ENCODE measurements at places on chromosomes 12 and 14. TPM values are rescaled to one million over a fixed set of nuclear protein-coding genes. Genes with fewer than 3 reads are reported as not detected.

Gene STAC3
- total RNA-seq = 1.3 TPM

Gene MFAP5
- total RNA-seq = 20.6 TPM

DNA sequence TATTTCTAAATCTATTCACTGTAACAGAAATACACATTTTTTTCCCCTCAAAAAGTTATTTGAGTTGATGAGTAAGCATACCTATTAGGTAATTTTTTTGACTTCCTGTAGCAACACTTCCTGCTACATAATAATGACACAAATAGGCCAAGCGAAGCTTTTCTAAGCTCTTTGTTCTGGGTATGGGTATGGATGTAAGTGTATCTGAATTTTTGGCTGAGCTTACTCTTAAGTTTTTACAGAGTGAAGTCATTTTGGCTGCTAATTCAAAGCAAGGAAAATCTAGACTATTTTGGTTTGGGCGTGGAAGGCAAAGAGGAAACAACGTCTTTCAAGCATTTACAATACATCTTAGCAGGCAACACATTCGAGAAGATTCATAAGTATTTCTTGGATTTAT, 1206.0 kb upstream of the FLRT2 start:
- DNase-seq = no peak

DNA sequence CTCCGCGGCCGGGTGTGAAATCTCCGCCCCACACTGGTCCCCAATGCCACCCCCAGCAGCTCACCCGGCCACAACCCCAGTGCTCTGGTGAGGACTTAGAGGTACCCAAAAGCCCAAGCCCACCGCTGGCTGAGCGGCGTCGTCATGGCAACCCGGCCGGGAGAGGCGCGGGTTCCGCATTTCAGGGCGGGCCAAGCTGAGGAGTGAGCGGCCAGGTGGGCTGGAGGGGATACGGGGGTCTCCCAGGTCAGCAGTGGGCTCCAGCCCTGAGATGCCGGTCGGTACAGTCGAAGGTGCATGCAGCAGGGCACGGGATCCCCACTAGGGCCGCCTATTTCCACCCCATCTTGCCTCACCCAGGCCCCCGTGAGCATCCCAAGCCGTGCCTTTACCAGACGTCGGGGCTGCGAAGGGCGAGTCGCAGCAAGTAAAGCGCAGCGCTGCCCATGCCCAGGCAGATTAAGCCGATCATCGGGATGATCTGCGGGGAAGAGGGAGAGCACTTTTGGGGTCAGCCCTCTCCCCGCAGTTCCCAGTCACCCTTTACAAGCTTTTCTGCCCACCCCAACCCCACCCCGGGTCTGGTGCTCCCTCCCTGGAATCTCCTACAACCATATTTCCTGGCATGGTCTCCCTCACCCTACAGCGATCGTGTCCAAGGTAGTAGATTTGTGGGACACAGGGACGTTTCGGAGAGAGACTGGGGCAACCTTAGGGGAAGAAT, 6.9 kb downstream of the SHMT2 start:
- peak; percentile 74 for DNase-seq

DNA sequence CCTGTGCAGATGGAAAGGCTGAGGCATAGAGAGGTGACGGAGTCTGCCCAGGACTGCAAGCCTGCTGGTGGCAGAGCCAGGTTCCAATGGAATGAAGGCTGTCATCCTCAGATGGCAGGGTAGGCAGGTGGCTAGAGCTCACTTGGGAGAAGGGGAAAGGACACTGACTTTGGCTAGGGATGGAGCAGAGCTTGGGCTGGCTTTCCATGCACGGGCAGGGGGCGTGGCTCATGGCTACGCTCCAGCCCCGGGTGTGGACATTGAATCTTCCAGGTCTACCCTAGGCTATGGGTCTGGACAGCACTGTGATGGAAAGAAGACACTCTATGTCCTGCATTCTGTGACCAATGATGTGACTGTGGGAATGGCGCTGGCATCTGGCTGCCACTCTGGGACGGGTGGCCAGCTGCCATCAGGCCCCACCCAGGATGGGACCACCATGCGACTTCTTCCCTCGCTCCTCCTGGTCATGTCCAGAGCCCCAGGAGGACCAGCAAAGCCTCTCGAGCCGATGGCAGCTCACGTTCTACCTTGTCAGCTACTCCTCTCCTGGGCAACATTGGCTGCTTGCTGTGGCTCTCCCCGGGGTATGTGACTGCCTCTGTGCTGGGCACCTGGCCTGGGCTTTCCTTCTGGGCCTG, 398.7 kb downstream of the TMEM121 start:
- DNase-seq = peak; percentile 16

GRCh38 chr14:79971330-79971729, 240.0 kb downstream of the DIO2 start:
- DNase-seq = no peak

DNA sequence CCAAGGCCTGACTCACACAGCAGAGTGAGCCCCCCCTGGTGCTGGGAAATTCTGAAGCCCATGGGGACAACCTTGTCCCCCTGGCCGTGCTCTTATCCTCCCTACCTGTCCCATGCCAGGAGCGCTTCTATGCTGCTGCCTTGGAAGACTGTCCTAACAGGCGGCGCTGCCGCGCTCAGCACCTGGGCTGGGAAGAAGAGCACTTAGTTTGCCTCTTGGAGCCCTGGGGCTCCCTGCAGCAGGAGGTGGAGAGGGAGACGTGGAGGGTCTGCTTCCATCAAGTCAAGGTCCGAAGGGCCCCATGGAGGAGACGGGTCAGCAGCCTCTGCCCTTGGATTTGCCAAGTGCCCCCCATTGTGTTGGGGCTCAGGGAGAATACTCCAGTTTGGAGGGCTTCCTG, 300.5 kb downstream of the CACNA1C start:
- no peak for DNase-seq

DNA sequence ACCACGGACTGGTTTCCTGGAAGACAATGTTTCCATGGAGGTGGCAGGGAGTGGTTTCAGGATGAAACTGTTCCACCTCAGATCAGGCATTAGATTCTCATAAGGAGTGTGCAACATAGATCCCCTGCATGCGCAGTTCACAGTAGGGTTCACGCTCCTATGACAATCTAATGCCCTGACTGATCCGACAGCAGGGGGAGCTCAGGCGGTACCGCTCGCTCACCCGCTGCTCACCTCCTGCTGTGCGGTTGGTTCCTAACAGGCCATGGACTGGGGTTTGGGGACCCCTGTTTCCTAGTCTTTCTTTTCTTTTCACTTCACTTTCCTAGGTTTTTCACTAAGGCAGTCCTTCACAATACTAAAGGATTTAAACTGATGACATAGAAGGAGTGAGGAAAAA, 39.6 kb downstream of the GUCY2C start:
- no peak for DNase-seq

- DNase-seq = no peak
Measured at GRCh38 chr12:106110626-106111300, 28.0 kb downstream of the NUAK1 start.

GRCh38 chr14:59595071-59595470, 18.5 kb upstream of the CCDC175 start:
- DNase-seq = no peak

DNA sequence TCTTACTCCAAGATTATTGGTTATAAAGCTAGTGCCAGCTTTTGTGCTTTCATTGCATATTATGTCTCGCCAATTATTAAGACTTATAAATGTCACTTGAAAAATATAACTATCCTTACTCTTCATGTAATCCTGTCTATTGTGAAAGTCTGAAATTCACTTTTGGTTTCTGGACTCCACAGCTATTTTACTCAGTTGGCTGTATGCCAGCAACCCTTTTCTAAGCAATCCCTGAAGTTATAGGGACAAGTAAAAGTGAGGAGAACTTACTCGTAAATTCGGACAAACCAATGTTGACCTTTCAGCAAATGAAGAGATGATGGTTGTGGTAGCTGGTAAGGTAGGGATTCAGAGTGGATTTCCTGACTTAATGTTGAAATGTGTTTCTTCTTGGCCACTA, 196.3 kb downstream of the NPAS3 start:
- DNase-seq = no peak

- no peak for DNase-seq
Measured at GRCh38 chr14:58776516-58776915, 138.8 kb downstream of the DACT1 start.

- peak; percentile 84 for DNase-seq
Measured at GRCh38 chr12:104480826-104481440, 24.2 kb downstream of the CHST11 start.
